ENCODE measurements at places on chromosomes 16 and 17.

GRCh38 chr16:66800856-66801255 is 528 bp downstream of the TERB1 start:
- DNase-seq, result no peak

- no peak for DNase-seq
These were observed 151.5 kb upstream of the DYNLRB2 start for GRCh38 chr16:80389338-80389737.

- DNase-seq, result no peak
These were observed 159.6 kb downstream of the HS3ST2 start for GRCh38 chr16:22973522-22973921.

GRCh38 chr16:54268340-54268739 is 18.2 kb downstream of the IRX3 start:
- DNase-seq, result no peak

DNA sequence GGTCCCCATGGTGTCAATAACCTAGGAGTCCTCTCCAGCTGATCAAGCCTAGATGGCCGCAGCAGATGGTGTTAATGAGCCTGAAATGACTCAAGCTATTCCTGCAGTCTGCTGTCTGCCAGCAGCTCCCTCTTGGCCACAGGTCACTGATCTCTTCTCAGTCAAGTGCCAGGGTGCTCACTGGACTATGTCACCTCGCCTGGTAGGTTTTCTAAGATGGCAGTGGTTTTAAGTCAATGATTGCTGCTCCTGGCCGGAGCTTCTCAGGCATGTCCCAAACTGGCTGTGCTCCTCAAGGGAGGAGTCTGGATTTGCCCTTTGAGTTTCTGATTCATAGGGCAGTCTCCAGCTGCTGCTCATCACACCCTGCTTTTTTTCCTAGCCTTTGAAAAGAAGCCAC is 58.6 kb upstream of the SHISA6 start:
- DNase-seq, result no peak

DNA sequence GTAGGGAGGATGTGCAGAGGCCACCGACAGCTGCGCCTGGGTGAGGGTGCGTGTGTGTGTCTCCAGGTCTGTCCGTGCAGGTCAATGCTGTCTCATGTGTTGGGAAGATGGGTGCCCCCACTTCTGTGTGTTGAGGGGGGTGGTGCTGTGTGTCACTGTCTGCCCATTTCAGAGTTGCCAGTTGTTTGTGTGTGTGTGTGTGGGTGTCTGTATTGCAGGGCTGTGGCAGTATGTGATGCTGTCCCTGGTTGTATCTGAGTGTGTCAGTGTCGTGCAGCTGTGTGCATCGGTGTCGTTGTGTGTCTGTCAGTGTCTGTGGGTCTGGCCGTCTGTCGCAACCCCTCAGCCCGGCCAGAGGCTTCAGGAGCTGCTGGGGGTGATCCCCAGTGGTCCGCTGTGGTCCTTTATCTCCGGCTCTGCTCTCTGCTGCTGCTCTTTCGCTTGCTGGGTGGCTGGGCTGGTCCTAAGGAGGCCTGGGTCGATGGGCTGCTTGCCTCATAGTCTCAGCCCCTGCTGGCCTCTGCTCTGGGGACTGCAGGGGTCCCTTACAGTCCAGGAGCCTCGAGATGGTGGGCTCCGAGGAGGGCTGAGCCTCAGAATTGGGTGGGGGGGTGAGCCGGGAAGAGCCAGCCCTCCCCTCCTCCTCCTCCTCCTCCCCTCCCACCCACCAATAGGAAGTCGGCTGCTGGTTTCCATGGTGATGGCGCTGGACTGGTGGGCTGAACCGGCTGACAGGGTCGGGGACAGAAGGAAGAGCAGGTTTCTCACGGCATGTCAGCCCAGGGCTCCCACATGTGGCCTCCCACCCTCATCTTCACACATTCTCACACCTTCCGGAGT is at the start of gene TSPOAP1:
Gene TSPOAP1, minus strand, starts transcription at position 601 of the 840 bp plus-strand sequence. CDS start 875 bp downstream, outside the sequence.
- DNase-seq, result no peak

GRCh38 chr16:27920391-27920891 is 143.1 kb downstream of the GSG1L start:
- DNase-seq, result no peak

DNA sequence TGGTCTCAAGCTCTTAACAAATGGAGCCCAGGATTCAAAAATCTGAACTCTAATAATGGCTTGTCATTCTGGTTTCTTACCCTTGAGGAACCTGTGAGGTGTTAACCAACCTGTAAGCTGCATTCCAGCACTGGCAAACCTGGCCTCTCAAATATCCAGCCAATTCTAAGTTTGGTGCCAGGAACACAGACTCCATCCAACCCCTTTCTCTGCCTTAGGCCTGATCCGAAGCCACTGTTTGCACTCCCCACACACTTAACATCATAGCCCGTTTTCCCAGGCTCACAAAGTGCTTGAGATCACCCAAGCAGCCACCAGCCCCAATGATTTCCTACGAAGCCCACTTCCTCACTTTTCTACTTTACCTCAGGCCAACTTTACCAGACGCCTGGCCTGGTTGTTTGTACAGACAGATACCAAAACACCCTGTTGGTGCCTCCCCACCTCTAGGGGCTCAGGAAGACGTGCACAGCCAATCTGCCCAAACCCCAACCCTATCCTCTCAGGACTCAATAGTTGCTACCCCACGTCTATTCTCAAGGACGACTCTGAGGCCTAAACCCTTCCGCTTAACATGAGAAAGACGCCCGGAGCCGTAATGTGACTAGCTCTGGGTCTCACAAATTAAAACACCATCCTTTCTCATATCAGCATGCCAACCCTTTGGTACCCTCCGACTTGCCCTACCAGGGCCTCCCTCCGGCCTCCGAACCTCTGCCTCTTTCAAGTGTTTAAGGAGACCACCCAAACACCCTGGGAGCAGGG is 3.2 kb upstream of the PER1 start:
- no peak for DNase-seq

DNA sequence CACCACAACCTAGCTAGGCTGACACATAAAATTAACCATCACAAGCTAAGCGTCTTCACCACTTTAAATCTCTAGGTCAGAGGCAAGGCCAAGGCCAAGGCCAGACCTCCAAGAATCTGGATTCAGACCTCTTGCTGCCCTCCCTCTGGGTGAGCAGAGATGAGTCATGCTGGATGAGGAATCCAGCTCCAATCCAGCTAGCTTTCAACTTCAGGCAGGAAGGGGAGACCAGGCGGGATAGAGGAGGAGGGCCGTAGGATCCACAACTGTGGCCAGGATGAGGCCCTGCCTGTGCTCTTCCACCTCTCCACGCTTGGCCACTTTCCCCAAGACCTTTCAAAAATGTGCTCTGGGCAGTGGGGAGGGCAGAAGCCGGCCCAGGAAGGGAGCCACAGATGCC is 14.7 kb downstream of the LRRC75A start:
- DNase-seq, result no peak

GRCh38 chr17:80673152-80673920 is 128.7 kb downstream of the RPTOR start:
- no peak for DNase-seq

DNA sequence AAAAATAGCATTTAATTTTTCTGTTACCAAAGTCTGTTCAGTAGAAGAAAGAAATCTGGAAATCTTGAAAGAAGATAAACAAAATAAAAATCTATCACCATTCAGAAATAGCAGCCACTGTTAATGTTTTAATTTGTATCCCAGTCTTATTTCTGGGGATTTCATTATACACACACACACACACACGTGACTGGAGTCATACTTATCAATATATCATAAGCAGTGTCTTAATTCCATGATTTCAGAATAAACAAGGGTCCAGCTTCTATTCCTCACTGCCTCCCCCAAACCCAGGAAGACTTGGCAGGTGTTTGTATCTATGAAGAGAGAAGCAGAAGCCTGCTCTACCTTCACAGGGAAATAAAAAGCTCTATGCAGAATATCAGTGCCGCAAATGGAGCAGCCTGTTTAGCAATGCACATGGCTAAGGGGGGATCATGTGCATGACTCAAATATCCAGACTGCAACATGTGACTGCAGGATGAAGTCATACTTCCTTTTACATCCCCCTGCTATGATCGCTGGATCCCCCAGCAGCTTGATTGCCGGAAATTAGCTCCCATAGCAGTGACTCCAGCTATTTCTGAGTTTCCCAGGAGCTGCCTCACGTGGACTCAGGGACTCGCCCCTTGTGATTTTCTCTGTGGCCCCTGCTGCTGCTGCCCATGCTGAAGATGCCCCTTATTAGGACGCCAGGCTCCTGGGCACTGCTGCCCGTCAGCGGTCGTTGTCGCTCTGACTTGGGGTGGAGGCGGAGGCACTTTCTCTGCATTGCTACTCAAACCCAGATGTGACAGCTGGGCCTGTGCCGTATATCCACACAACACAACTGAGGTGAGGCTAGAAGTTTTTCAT is 341.0 kb downstream of the CPPED1 start:
- no peak for DNase-seq

- no peak for DNase-seq
These were observed 8.3 kb downstream of the CD300H start for GRCh38 chr17:74558882-74559519.

DNA sequence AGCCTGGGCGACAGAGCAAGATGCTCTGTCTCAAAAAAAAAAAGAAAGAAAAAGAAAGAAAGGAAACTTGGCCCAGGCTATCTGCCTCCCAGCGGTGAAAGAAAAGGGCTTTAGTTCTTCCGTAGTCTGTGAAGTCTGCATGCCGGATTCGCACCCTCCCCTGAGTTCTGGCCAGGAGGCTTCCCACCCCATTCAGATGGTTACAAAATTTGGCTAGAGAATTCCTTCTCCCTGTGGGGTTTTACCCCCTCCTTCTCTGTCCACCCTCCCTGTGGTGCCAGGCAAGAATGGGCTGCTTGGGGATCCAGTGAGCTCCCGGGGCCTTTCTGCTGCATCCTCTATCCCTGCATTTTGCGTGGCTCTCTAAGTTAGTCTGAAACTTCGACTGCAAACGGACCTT is 37.8 kb downstream of the PAFAH1B1 start:
- no peak for DNase-seq

GRCh38 chr16:85269165-85269564 is 156.9 kb upstream of the CIBAR2 start:
- no peak for DNase-seq

- DNase-seq, result no peak
These were observed 12.4 kb upstream of the MAP2K6 start for GRCh38 chr17:69402052-69402451.

DNA sequence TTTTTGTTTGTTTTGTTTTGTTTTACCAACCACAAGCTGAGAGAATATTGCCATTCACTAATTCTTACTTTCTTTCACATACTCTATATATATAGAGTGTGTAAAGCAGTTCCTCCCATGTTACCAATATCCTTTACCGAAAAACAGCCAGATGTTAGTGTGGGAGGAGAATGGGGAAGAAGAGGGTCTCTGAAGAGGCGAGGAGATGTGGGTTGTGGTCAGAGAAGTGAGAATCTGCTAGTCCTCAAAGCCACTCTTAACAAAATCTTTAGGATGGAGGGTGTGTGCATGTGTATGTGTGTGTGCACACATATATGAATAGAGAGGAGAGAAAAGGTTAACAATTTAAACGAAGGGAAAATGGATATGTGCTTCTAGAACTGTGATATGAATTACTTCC is 80.6 kb downstream of the TUBD1 start:
- no peak for DNase-seq

DNA sequence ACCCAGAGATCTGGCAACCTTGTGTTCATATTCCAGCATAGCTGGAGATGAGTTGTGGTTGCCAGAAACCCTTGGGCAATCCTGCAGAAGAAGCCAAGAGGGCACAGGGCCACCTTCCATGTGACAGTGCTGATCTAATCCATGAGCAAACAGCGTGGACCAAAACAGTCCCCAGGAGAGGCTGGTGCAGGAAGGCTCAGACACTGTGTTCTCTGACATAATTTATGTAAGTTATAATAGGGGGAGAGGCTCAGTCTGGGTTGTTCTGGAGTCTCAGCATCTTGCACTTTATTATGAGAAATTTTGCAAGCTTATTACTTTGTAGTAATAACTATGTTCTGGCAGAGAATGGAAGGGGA is 273.9 kb downstream of the HAPSTR1 start:
- no peak for DNase-seq

DNA sequence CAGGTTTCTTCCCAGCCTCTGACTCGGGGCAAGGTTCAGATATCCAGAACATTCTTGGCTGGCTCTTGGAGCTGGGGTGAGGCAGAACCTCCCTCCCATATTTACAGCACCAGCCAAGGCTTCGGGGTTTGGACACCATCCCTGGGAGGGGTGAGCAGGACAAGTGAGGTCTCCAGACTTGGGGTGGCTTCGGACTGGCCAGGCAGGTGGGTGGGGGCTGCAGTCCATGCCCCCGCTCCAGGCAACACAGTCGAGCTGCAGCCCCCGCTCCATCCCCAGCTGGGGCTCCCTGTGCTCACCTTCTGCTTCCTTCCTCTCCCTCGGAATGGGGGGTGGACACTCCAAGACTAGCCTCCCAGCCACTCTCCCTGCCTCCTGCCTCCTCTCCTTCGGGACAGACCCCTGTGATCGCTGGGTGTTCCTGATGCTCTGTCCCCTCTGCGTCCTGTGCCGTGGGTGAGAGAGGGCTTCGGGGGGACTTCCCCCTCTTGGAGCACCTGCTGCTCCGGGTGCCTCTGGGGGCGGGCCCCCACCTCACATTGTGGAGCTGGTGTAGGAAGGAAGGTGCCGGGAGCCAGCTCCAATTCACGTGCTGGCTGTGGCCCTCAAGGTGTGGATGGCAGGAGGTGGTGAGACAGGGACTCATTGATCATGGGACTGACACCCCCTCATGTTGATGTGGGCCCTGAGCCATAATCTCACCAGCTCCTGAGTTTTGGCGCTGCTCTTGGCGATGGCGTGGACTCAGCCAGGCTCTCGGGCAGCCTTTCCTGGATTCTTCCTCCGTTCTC is 189.2 kb downstream of the SEC14L1 start:
- DNase-seq, result no peak

DNA sequence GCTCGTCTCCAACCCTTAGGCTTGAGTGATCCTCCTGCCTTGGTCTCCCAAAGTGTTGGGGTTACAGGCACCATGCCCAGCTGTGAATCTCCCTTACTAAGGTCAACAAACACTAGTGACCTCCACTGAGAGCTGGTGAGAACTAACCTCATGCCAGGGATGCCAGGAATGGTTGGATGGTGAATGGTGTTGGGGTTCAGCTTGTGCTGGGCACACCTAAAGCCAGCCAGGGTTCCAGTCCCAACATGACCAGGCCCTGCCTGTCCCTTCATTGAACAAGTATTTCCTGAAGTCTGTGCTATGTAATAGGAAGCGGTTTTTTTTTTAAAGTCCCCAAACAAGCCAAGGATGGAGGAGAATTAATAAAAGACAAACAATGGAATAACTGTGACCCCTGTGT is 56.0 kb upstream of the TOB1 start:
- DNase-seq, result no peak

DNA sequence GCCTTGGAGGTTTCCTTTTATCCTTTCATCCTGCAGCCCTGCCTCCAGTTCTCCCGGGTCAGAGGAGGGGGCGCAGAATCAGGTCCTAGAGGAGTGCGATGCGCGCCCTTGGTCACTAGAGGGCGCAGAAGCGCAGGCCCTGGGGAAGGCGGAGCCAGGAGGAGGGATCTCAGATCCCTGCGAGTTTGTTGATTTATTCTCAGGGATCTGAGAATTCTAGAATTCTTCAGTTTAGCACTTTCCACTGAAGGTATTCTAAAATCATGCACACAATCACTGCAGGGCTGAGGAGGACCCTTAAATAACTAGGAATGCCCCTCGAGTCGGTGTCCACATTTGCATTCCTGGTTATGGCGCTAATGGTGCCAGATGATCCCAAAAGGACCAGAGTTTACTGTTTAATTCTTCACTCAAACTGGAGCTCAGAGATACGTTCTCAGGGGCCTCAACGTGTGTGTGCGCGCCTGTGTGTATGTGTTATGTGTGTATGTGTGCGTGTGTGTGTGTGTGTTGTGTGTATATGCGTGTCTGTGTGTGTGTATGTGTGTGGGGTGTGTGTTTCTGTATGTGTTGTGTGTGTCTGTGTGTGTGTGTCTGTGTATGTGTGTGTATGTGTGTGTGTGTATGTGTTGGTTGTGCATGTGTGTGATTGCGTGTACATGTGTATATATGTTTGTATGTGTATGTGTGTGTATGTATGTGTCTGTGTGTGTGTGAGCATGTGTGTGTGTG is 6.9 kb upstream of the ELAC2 start:
- DNase-seq, result peak; percentile 32
